ENCODE measurements at places on chromosomes 1 and 21. TPM values are rescaled to one million over a fixed set of nuclear protein-coding genes. Genes with fewer than 3 reads are reported as not detected.

Gene HSD3B1
- total RNA-seq: not detected

Gene SLAMF7
- 0.67 TPM for total RNA-seq

Gene FCGR2B
- 5.4 TPM for total RNA-seq

Gene OR2L2
- total RNA-seq: under 0.01 TPM

Gene RGSL1
- total RNA-seq: not detected
